ENCODE measurements at places on chromosomes 3 and 15.
A peak's percentile ranks its signal among the peaks of the same experiment; 100 is the strongest.

DNA sequence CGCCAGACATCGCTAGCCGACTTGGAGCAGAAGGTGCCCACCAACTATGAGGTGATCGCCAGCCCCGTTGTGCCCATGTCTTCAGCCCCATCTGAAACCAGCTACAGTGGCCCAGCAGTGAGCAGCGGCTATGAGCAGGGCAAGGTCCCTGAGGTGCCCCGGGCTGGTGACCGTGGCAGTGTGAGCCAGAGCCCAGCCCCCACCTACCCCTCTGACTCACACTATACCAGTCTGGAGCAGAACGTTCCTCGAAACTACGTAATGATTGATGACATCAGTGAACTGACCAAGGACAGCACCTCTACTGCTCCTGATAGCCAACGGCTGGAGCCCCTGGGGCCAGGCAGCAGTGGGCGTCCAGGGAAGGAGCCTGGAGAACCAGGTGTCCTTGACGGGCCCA lies 12.9 kb upstream of the APEH start:
- no peak for DNase-seq

GRCh38 chr15:99961011-99961441 lies 227.8 kb upstream of the LYSMD4 start:
- DNase-seq = peak; percentile 41

GRCh38 chr3:141052201-141053069 lies 1.3 kb downstream of the SPSB4 start:
- DNase-seq = peak; percentile 33

DNA sequence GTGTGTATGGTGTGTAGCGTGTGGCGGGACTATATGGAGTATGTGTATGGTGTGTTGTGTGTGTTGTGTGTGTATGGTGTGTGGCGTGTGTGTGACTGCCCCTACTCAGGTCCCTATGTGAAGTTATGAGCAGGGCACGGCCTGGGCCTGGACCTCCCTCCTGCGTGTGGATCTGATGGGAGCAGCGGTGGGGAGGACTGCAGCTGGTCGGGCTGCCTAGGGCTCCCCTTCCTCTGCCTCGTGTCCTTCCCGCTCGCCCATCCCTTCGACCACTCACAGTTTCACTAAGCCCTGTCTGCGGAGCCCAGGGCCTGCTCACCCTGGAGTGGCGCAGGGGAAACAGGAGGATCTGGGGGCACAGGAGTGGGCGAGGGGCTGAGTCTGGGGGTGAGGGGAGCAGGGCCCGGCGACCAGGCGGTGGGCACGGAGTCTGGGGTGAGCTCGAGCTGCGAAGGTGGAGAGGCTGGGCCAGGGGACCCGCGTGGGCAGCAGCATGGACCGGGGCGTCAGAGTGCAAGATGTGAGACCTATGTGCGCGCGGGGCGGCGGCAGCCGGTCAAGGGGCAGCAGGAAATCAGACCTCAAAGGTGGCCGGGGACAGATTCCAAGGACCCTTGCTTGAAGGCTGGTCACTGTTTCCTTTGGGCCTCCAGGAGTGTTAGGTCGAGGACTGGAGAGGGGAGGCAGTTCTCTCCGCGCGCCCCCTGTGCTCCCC lies 26.6 kb downstream of the GABRA5 start:
- DNase-seq = no peak

GRCh38 chr3:41716471-41716870 lies 245.4 kb downstream of the ULK4 start:
- DNase-seq = no peak

DNA sequence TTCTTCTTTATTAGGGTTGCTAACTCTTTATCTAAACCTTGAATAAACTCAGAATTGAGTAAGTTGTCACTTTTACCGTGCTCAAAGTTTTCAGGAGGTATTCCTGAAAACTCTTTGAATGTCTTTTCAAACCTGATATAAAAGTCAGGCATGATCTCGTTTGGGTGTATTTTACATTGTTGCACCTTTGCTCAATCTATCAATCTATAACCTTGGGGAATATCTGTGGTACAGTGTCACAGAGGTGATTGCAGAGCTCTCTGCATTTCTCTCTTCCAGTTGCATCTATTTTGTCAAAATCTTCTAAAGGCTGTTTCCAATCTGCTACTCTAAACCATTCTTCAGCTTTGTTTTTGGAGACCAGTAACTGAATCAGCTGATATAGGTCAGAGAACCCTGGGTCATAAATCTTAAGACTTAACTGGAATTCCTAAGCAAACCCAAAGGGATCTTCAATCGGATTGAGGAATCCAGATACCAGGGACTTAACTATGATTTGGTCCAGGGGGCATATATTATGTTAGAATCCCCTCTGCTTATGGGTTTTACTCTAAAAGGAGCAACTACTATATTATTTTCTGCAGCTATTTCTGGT lies 35.6 kb upstream of the AP4E1 start:
- no peak for DNase-seq
